ENCODE measurements at places on chromosomes 13 and 19.
A peak's percentile ranks its signal among the peaks of the same experiment; 100 is the strongest.

DNA sequence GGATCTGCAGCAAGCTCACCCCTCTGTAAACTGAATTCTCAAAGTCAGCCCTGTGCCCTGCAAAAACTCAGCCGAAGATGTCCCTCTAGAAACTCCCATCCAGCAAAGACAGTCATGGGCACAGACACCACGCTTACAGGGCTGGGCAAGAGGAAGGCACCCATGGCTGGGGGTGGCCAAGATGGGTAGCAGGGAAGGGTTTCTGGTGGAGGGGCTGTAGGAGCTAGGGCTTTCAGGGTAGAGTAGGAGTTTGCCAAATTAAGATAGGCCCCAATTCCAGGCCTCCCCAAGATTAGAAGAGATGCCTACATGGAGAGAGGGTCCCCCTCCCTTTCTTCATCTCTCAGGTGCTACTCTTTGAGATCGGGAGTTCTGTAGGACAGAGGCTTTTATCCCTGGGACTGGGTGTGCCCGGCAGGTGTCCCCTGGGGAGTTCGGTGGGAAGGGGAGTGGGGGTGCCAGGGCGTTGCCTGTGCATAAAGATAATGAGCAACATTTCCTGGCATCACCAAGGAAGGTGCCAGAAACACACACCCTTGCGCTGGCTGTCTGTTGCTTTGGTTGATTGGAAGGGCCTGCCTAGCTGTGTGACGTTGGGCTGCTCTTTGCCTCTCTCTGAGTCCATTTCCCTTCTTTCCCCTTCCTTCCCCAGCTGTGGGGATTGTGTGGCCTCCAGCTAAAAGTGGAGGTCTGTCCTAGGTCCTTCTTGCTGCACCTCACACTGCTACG lies 9.4 kb downstream of the NRTN start:
- no peaks in the 10 kb centered on the region for H3K36me3 ChIP-seq
- H3K27me3 ChIP-seq = no peaks in the 10 kb centered on the region
- H3K27ac ChIP-seq = no peak overlapping the region
- DNase-seq = no peak

- no peaks in the 10 kb centered on the region for H3K36me3 ChIP-seq
- H3K27ac ChIP-seq = peak overlapping the region; percentile 94
- H3K4me3 ChIP-seq = peak overlapping the region; percentile 77
- peaks cover 69% of the 10 kb centered on the region for H3K4me1 ChIP-seq
Observed at GRCh38 chr19:677601-678436, 1.6 kb downstream of the FSTL3 start.

GRCh38 chr13:102033857-102034331 lies 368.0 kb downstream of the FGF14 start:
- H3K27ac ChIP-seq = no peak overlapping the region
- no peaks in the 10 kb centered on the region for H3K4me1 ChIP-seq
- no peaks in the 10 kb centered on the region for H3K36me3 ChIP-seq
- H3K4me3 ChIP-seq = no peak overlapping the region

- no peak overlapping the region for H3K4me3 ChIP-seq
- H3K4me1 ChIP-seq = peaks cover 21% of the 10 kb centered on the region
- no peaks in the 10 kb centered on the region for H3K27me3 ChIP-seq
- no peak for DNase-seq
Observed at GRCh38 chr13:75704194-75704926, 68.2 kb downstream of the LMO7 start.

DNA sequence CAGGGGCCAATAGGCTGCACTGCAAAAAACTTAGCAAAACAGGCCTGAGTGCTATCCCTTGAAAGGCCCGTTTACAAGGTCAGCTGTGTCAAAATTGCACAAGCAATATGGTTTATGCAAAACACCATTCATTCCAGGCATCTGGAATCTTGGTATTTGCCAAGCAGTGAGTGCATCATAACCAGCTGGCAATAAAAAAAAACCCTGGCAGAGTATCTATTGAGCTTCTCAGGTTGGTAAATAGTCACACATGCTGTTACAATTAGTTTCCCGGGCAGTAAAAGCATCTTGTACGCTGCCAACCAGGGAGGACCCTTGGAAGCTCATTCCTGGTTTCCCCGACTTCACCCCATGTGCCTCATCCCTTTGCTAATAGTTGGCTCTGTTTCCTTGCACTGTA lies 21.3 kb downstream of the ZNF77 start:
- no peak for DNase-seq
- peaks cover 26% of the 10 kb centered on the region for H3K36me3 ChIP-seq
- no peak overlapping the region for H3K4me3 ChIP-seq
- H3K4me1 ChIP-seq = no peaks in the 10 kb centered on the region
- H3K27ac ChIP-seq = no peak overlapping the region

DNA sequence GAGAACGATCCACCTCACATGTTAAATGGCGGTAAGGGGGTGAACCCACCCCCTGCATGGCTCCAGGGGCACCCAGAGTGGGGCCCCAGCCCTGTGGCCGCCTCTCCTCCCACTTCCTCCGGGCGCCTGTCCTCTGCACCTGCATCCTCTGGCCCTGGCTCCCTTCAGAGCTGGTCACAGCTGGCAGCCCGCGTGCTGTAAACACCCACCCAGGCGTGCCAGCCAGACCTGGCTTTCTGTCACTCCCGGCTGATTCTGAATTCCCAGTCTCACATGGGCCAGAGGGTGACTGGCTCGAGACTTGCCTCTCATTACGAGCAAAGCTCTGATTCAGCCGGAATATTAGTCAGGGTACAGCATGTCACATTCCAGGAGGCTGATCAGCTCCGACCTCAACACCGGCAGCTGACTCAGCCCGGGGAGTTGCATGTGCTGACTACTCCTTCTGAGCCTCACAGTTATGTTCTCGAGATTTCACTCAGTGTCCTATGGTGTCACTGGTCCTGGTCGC lies 75.1 kb downstream of the GNG7 start:
- no peak overlapping the region for H3K4me3 ChIP-seq
- H3K4me1 ChIP-seq = peaks cover 6% of the 10 kb centered on the region
- no peaks in the 10 kb centered on the region for H3K27me3 ChIP-seq
- H3K27ac ChIP-seq = peak overlapping the region; percentile 80
- peak; percentile 41 for DNase-seq

DNA sequence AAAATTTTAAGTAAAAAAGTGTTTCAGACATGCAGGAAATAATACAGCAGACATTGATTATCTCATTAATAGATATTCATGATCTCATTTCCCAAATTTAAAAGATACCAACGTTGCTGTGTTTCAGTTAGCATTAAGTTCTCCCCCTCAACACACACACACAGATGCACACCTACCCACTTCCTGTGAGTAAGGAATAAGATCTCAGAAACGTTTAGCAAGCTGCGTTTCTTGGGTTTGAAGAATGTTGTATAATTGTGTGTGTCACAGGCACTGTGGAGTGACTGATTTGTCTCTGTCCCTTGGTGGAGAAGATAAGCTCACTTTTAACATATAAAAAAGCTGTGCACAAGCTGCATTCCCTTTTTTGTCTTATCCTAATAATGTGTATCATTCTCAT lies 196.8 kb downstream of the PDS5B start:
- no peak for DNase-seq
- no peaks in the 10 kb centered on the region for H3K4me1 ChIP-seq
- H3K36me3 ChIP-seq = no peaks in the 10 kb centered on the region

- H3K4me3 ChIP-seq = no peak overlapping the region
- no peak for DNase-seq
- H3K27me3 ChIP-seq = no peaks in the 10 kb centered on the region
- no peaks in the 10 kb centered on the region for H3K36me3 ChIP-seq
- H3K27ac ChIP-seq = no peak overlapping the region
Observed at GRCh38 chr13:107548338-107548737, 667.0 kb downstream of the LIG4 start.

DNA sequence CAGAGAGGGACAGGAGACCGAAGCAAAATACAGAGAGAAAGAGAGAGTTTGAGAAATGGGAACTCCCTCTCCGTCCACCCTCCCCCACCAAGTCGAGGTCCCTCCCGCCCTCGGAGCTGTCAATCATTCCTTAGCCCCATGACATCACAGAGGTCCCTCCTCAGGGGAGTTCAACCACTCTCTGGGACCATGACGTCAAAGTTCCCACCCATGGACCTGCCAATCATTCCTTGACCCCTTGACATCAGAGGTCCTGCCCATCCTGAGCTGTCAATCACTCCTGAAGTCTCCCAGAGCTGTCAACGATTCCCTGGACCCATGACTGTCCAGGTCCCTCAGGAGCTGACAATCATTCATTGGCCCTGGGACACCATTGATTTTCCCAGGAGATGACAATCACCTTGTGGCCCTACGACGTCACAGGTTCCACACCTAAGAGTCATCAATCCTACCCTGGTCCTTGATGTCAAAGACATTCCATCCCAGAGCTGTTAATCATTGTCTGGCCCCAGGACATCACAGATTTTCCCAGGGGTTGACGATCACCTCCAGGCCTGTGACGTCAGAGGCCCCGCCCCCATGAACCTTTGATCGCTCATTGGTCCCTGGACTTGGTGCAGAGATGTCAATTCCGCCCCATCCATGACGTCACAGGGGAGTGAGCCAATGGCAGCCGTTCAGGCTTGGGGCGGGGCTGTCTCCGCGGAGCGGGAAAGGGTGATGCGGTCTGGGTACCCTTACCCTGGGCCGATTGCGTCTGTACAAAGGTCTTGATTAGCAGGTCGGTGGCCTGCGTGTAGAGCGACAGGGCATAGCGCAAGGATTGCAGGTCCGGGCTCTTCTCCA lies 61.7 kb downstream of the COLGALT1 start:
- H3K4me1 ChIP-seq = peaks cover 6% of the 10 kb centered on the region
- no peak overlapping the region for H3K27ac ChIP-seq
- no peak overlapping the region for H3K4me3 ChIP-seq

DNA sequence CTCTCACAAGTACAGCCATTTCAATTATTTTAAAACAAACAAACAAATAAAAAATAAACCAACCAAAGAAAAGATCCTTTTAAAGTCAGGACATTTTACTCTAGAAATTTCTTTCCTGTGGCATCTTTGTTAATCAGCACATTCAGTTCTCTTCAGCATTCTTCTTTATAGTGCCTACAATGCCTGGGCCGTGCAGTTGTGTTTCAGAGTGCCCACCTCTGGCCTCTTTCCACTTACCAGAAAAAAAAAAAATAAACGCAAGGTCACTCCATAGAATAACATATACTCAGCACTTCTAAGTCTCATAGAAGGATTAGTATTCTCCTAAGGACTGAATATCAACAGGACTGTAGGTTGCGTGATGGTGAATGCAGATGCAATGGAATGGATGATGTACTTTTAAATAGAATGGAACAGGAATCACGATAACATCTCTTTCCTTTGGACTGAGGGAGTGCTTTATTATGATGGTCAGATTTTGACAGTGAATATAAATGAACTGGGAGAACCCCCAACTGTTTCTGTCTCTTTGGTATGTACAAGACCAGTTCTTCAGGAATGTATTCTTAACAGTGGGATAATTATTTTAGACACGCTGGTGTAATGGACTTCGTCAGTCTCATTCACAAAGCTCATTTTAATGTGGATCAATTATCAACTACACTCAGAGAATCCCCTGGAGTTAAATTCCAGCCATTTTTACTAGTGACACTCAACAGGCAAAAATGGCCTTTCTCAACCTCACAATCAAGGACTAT lies 125.0 kb upstream of the NBEA start:
- H3K4me3 ChIP-seq = no peak overlapping the region
- H3K27me3 ChIP-seq = no peaks in the 10 kb centered on the region
- no peak overlapping the region for H3K27ac ChIP-seq
- H3K36me3 ChIP-seq = no peaks in the 10 kb centered on the region
